Activated T-cell treated with anti-CD3 and anti-CD28 coated beads for 48 hours (primary cell): ENCODE measurements at places on chromosomes 1 and 21.

DNA sequence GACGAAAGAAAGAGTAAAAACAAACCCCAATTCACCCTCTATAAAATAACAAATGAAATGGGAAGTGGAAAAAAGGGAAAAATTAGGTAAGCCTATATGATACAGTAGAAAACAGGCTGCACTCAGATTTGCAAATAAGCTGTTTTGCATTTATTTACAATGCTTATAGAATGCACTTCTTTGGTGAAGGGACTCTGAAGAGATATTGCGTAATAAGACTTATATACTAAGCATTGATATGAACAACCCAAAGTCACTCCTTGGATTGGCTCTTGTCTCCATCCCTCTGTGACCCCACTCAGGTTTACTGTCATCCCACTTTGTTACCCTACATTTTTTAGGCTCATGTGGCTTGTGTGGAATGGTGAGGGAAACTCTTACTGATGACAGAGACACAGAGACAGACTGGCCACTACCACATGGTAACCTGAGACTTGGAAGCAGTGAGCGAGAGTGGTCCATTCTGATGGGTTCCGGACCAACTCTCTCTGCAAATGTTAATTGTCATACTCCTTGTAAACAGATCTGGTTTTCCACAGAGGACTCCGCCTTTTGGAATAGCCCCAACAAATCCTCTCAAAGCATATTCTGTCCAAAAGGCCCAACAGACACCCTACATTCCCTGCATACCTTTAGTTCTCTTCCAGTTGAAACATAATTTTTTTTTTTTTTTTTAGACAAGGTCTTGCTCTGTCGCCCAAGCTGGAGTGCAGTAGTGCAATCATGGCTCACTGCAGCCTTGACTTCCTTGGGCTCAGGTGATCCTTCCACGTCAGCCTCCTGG, 11.0 kb downstream of the GSTM5 start:
- DNase-seq: no peak

DNA sequence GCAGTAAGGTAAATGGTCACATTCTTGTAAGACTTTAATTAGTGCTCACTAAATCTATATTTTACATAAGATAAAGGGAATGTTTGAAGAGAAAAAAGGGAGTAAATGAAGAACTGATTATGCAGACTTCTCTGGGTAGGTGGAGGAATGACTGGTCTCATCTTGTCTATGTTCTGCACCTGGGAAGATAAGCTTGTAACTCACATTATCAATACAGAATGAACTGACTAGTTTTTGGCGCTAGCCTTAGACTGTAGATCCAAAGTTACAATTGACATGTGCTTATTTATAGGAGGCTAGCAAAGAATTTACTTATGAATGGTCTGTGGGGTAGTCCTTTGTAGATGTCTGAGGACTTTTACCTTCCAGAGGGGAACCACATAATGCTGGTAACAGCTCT, 214.9 kb upstream of the RAB4A start:
- DNase-seq: no peak

DNA sequence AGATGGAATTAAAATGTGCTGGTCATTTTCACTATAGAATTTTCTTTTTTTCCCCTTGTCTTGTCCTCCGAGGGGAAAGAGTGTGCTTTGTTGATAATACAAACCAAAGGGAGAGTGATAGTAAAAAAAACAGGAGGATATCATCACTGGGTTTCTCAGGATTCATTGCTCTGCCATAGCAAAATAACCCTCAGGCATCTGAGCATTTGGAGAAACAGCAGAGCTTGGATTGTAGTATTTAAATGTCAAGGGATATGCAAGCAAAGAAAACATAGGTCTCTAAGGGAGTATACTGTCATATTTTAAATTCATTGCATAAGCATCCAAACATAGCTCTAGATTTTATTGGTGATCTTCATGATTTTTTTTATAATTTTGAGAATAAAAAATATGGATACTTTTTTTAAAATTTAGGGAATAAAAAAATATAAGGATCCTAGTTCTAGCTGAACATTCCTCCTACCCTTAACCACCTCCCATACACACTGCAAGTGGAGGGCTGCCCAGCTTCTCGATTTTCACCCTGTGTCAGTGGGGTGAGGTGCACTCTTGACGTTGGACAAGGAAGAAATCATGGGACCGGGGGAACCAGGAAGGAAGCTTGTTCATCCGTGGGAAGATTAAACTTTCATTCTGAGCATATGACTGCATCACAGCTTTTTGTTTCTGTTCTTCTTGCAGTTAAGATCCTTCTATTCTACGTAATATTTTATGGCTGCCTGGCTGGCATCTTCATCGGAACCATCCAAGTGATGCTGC, 4.4 kb downstream of the ATP1B1 start:
- no peak for DNase-seq

DNA sequence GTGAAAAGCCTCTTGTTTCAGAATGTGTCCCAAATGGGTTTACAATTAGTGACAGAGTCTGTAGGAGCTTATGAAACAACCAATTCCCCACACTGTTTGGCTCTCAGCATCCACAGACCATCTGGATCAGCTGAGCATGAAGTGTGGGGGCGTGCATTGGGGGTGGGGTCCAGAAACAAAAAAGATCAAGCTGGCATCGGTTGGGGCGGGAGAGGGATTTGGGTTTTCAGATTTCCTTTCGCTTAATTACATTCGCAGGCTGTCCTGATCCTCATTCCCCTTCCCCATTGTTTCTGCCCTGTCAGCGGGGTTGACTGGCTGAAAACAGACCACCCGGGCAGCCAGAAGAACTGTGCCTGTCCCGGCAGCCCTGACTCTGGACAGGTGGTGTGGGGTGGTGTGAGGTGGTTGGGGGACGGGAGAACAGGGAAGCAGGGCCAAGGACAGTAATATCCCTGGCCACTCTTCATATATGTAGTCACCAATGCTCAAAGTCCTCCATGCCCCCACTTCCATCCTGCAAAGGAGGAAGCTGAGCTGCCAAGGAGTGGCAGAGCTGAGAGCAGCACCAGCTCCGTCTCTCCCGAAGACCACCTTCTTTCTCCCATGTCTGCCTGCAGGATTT, 92.0 kb downstream of the IER5 start:
- DNase-seq: no peak
